Activated CD4-positive, alpha-beta memory T cell treated with anti-CD3 and anti-CD28 coated beads for 36 hours (primary cell): ENCODE measurements at places on chromosomes 3 and 15. TPM values are rescaled to one million over a fixed set of nuclear protein-coding genes. Genes with fewer than 3 reads are reported as not detected.

GOLGA8M gene
- total RNA-seq: not detected

DNA sequence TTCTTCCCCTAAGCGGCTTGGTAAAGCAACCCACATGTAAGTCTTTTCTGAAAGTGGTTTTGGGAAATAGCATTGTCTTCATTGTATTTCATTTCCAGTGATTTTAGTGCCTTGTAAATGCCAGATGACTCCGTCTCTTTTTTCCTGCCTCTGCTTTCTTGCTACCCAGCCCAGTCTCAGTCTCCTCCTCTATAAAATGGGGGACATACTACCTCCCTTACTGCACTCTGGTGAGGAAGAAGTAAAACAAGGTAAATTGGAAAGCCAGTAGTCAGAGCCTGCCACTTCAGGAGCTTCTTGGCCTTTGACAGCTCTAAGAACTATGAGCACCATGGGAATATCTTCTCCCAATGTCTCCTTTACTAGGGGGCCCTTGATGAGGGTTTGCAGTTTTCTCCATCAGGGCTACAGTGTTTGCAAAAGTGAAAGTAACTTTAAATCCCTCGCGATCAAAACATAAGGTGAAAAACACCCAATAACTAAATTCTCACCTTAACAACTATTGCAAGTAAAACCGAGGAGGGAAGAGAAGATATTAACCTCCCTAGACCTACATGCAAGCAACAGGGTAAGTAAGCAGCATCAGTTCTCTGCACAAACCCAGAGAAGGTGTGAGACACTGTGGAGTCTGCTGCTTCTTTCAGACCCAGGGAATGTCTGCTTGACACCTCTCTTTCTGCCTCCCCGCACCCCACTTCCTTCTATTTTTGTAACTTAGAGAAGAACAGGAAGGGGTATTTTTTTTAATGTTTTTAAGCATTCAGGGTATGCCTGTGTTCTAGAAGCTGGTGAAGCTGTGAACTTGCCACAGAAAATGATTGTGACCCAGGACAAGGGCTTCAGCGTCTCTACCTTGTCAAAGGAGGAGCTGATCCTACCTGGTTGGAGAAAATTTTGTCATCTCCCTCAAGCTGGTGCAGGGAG lies 159.1 kb upstream of the EOMES start:
- H3K27ac ChIP-seq: peak overlapping the region; percentile 70
- H3K4me1 ChIP-seq: peaks cover 43% of the 10 kb centered on the region
- peak; percentile 33 for DNase-seq
- H3K4me3 ChIP-seq: peak overlapping the region; percentile 72

DNA sequence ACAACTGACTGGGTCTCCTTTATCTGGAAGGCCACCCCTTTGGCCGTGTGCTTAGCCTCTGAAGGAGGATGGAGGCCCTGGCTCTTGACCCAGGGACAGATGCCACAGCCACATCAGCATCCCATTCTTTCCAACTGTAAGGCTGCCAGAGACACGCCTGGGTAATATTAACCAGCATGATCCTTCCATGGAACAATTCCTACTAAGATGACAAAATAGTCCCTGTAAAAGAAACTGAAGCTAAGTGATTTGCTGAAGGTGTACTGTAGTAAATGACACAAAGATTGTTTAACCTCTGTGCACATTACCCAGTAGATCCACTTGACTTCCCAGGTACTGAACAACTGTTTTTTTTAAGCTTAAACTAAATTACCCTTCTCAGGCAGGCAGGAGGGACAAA lies 352.7 kb downstream of the SLC9A9 start:
- peaks cover 4% of the 10 kb centered on the region for H3K36me3 ChIP-seq
- no peaks in the 10 kb centered on the region for H3K4me1 ChIP-seq
- H3K27ac ChIP-seq: no peak overlapping the region
- H3K27me3 ChIP-seq: no peaks in the 10 kb centered on the region
- H3K4me3 ChIP-seq: no peak overlapping the region

- H3K36me3 ChIP-seq: peaks cover 15% of the 10 kb centered on the region
- H3K4me1 ChIP-seq: peaks cover 4% of the 10 kb centered on the region
- no peak overlapping the region for H3K27ac ChIP-seq
- no peak overlapping the region for H3K4me3 ChIP-seq
Observed at GRCh38 chr3:42190701-42191442, 75.1 kb downstream of the CCK start.

- no peaks in the 10 kb centered on the region for H3K27me3 ChIP-seq
- H3K27ac ChIP-seq: no peak overlapping the region
- no peaks in the 10 kb centered on the region for H3K4me1 ChIP-seq
- H3K4me3 ChIP-seq: no peak overlapping the region
Observed at GRCh38 chr3:89340408-89340807, 233.0 kb downstream of the EPHA3 start.

- no peaks in the 10 kb centered on the region for H3K4me1 ChIP-seq
- H3K27me3 ChIP-seq: no peaks in the 10 kb centered on the region
- DNase-seq: no peak
Observed at GRCh38 chr15:47496343-47497185, 220.7 kb upstream of the SEMA6D start.

DNA sequence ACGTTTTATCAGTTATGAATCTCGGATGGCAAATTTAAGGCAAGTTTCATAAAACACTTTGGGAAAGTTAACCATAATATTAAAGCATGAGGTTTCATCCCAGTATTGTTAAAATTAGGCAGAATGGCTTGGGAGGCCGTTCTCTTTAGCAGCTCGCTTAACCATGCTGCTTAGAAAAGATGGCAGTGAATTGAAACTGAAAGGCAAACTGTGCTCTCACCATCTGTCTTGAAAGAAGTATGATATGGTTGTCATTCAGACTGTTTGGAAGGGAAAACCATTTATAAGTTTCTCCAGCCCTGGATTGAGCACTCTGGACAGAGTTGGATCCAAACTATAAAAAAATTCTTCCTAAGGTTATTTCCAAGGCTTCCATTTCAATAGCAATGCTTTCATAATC lies 332.3 kb upstream of the SUCLG2 start:
- H3K36me3 ChIP-seq: no peaks in the 10 kb centered on the region
- H3K27me3 ChIP-seq: no peaks in the 10 kb centered on the region
- H3K4me3 ChIP-seq: no peak overlapping the region
- H3K27ac ChIP-seq: no peak overlapping the region
- H3K4me1 ChIP-seq: no peaks in the 10 kb centered on the region

DNA sequence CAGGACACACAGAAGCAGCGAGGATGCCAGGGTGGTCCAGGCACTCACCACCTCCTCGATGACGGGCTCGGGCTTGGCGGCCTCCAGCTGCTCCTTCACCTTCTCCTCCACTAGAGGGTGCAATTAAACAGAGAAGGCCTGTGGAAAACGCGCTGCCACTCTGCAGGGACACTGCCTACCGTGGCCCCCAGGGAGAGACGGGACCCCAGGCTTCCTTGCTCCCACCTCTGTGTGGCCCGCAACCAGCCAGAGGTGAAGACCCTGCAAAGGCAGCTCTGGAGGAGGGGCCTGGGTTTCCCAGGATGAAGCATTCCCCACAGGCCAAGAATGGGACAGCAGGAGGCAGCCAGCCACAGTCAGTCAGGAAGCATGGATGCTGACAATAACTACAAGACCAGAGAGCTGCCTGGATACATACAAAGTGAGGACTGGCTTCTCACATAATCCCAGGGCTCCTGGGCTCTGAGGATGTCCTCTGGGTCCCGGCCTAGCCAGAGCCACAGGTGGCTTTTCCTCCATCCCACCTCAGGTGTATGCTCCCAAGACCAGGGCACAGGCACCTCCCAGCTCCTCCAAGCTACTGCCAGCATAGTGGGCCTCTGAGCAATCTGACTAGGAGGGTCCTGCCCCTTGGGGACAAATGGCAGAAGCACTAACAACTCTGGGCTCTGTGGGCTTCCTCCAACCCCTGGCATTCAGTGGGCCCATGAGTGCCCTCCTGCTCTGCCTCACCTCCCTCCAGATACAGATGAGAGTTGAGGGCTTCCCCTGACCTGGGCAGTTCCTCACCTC lies 46.2 kb downstream of the PTH1R start:
- no peaks in the 10 kb centered on the region for H3K27me3 ChIP-seq
- peak; percentile 55 for DNase-seq
- peaks cover 27% of the 10 kb centered on the region for H3K4me1 ChIP-seq
- H3K36me3 ChIP-seq: peaks cover 48% of the 10 kb centered on the region
- no peak overlapping the region for H3K27ac ChIP-seq

DNA sequence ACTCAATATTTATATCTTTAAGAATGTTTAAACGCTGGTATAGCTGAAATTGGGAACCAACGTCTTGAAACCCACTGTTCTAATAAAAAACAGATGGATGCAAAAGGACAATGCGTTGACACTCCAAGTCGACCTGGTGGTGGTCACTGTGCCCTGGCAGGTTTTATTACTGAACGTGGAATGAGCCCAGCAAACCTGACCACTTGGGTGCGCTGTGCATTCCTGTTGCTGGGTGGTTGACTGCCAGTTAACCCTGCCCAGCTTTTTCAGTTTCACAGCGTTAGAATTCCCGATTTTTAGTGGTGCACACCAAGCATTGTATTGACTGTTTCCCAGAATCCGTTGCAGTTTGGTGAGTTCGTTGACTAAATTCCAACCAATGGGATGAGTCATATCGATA lies 384.4 kb downstream of the OCA2 start:
- H3K27ac ChIP-seq: no peak overlapping the region
- H3K27me3 ChIP-seq: no peaks in the 10 kb centered on the region
- no peak overlapping the region for H3K4me3 ChIP-seq
- no peaks in the 10 kb centered on the region for H3K36me3 ChIP-seq
- H3K4me1 ChIP-seq: no peaks in the 10 kb centered on the region
- no peak for DNase-seq

DNA sequence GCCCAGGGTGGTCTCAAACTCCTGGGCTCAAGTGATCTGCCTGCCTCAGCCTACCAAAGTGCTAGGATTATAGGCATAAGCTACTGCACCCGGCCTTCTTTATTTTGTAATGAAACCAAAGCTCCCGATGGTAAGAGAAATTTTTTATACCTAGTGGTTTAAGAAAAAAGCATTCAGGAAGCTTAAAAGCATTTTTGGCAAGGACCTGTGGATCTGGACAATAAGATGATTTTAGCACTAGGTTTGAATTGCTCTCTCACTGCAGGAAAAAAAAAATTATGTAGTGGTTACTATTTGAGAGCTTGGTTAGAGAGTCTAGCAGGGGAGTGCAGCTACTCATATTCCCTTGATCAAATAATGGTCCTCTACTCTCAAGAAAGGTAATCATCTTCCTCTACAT lies 64.9 kb upstream of the PIK3R4 start:
- H3K4me3 ChIP-seq: no peak overlapping the region
- no peak for DNase-seq
- H3K27me3 ChIP-seq: no peaks in the 10 kb centered on the region
- no peak overlapping the region for H3K27ac ChIP-seq
- H3K36me3 ChIP-seq: no peaks in the 10 kb centered on the region

FBXO40 gene
- total RNA-seq: not detected

DNA sequence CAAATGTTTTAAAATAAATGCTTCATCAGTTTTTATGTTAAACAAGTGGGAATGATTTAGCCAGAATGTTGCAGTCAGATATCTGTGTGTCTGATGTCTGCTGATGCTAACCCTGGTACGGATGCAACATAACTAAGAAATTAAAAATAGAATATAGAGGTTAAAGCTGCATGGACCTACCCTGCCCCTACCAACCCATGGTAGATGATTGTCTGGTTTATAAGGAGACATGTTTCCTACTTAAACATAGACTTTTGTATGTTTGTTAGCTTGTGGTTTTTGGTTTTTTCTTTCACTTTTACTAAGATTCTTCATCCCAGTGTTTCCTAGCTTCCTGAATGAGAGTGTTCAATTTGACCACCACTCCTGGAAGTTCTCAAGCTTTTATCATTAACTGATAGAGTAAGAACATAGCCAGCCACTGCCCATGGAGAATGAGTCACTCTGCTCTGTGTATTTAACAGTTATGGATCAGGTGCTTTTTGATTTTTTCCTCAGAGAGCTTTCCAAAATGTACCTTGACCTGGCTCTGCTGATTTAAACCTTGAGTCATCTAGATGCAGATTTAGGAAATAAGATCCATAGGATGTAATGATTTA lies 70.7 kb upstream of the VEPH1 start:
- no peak overlapping the region for H3K27ac ChIP-seq
- H3K4me1 ChIP-seq: no peaks in the 10 kb centered on the region

- no peak overlapping the region for H3K4me3 ChIP-seq
- H3K36me3 ChIP-seq: peaks cover 6% of the 10 kb centered on the region
- no peaks in the 10 kb centered on the region for H3K4me1 ChIP-seq
- H3K27me3 ChIP-seq: no peaks in the 10 kb centered on the region
Observed at GRCh38 chr15:76235186-76235826, 76.0 kb downstream of the ETFA start.

GRCh38 chr15:36332896-36333295 lies 246.5 kb upstream of the CDIN1 start:
- no peak for DNase-seq
- H3K27ac ChIP-seq: no peak overlapping the region
- H3K36me3 ChIP-seq: no peaks in the 10 kb centered on the region

- DNase-seq: no peak
- H3K36me3 ChIP-seq: no peaks in the 10 kb centered on the region
- H3K27me3 ChIP-seq: no peaks in the 10 kb centered on the region
Observed at GRCh38 chr3:173902871-173903270, 505.3 kb downstream of the NLGN1 start.

DNA sequence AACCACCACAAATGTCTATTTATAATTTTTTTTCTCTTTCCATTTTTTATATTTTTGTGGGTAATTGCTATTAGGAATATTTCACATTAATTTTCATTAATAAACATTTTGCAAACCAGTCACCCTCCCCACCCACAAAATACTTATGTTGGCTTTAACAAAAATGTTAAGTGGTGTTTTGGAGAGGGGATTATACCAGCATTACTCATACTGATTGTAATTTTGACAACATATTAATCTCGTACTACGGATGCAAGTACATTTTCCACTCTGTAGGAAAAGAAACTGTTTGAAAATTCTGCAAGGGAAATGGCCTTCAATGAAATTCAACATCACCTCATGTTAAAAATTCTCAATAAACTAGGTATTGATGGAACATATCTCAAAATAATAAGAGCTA lies 58.3 kb downstream of the BCHE start:
- H3K4me1 ChIP-seq: no peaks in the 10 kb centered on the region
- no peaks in the 10 kb centered on the region for H3K27me3 ChIP-seq
- DNase-seq: no peak
- no peak overlapping the region for H3K4me3 ChIP-seq

DNA sequence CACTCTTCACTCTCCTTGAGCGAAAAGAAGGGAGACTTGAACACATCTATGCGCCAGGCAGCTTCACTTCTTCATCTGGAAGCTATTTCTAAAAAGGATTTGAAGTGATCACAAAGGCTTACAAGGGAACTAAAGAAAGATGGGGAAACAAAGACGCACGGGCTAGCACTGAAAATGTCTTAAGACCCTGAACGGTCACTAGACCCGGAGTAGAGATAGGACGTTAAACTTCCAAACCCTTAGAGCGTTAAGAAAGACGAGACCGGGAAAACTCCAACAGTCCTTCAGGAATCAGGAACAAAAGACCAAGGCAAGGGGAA lies 47.5 kb upstream of the EPHB3 start:
- DNase-seq: no peak
- H3K27me3 ChIP-seq: peaks cover 50% of the 10 kb centered on the region
- H3K4me3 ChIP-seq: no peak overlapping the region
- H3K27ac ChIP-seq: no peak overlapping the region
- H3K36me3 ChIP-seq: no peaks in the 10 kb centered on the region
